ENCODE measurements at places on chromosomes 5 and 9.

- DNase-seq = no peak
Measured at GRCh38 chr5:160359816-160360215, 10.6 kb downstream of the C1QTNF2 start.

- no peak for DNase-seq
Measured at GRCh38 chr9:134185536-134186011, 21.2 kb upstream of the RNU6ATAC start.

DNA sequence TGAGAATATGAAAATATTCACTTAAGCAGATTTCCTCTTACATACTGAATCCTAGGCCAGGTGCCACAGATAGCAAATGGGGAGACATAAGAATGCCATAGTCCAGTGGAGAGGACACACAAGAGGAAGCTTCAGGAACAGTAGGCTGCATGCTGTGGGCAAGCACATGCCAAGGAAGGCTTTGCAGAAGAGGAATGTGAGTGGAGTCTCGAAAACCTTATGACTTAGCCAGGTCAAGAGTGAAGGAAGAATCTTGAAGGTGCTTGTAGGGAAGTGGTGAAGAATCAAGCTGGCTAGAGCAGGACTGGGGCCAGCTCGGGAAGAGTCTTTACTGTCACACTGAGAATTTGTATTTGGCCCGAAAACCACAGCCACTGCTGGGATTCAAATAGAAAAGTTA lies 20.4 kb downstream of the RPS23 start:
- no peak for DNase-seq

- DNase-seq = no peak
Measured at GRCh38 chr9:28031521-28032267, 458.4 kb upstream of the C9orf72 start.

DNA sequence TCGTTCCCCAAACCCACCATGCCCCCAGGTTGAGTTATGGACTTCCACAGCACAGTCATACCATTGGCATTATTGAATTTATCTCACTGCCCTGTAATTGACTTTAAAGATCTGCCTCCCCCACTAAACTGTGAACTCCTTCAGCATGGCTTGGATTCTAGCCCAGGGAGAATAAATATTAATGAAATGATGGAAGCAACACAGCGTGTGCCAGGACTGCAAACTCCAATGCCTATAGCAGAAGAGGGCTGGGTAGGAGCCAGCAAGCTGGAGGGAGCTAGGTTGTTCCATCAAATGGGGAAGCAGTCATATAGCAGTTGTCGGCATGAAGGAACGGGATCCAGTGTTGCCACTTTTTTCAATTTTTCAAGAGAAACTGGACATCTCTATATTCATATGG lies 69.0 kb upstream of the MSX2 start:
- no peak for DNase-seq

DNA sequence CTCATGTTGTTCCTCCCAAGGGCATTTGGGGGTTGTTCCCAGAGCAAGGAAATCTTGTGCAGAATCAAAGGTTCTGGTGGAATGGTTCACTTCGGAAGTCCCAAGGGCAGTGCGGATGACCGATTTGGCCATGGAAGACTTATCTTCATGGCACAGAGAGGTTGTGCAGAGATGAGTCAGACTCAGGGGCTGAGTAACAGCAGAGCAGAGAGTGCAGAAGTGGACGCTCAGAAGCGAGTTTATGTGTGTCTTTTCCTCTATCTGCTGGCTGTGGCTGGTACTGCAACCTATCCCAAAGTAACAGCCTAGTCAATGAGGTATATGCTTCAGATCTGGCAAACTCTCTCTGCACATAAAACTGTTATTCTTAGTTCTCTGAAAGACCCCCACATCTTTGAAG lies 118.1 kb downstream of the DPYSL3 start:
- DNase-seq = no peak

- no peak for DNase-seq
Measured at GRCh38 chr5:112279082-112279481, 140.0 kb downstream of the EPB41L4A start.

- DNase-seq = no peak
Measured at GRCh38 chr9:33239921-33240320, at the start of gene SPINK4. SPINK4 (plus strand) TSS chr9:33240167; CDS start chr9:33240209, 42 bp downstream.

GRCh38 chr5:90873033-90873517 lies 314.5 kb downstream of the ADGRV1 start:
- DNase-seq = no peak

DNA sequence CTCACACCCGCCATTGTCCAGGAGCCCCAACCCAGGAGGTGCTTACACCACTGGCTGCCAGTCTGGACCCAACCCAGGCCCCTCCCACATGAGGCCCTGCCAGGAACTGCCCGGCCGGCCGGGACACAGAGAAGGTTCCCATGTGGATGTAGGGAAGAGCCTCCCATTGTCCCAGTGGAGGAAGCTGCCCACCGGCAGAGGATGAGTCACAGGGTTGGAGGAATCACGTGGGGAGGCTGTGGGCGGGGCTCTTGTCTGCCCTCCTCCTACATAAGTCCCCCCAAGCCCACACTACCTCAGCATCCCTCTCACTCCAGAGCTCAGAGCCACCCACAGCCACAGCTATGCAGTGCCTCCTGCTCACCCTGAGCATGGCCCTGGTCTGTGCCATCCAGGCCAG lies 26.1 kb downstream of the PAEP start:
- DNase-seq = no peak

DNA sequence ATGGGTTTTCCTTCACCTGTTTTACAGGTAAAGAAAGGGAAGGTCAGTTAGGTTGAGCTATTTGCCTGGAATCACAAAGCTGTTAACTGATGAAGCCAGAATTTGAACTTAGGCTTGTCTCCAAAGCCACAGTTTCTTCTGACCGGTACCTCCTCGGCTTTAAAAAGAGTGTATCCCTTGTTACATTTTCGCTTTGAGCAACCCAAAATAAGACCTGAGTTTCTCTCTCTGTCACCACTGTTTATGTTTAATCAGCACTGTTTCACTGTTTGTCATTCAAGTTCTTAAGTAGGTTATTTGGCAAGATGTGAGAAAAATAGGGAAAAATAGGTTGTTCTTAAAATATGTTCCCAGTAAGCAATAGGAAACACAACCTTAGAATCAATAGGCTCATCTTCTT lies 84.6 kb downstream of the VCAN start:
- no peak for DNase-seq

DNA sequence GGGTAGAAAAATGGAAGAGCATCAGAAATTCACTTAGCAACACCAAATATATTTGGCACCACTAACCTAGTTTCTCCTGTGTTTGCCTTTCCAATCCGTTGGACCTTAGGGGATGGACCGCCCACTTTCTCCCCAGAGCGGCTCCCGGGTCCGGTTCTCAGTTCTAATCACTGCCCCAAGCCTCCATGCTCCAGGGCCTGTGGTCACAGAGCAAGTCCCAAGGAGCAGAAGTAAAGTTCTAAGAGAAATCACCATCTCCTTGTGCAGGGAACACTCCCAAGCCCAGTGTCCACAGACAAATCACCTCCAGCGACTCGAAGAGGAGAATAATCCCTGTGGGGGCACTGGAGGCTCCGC lies 728 bp upstream of the SLC1A1 start:
- no peak for DNase-seq

DNA sequence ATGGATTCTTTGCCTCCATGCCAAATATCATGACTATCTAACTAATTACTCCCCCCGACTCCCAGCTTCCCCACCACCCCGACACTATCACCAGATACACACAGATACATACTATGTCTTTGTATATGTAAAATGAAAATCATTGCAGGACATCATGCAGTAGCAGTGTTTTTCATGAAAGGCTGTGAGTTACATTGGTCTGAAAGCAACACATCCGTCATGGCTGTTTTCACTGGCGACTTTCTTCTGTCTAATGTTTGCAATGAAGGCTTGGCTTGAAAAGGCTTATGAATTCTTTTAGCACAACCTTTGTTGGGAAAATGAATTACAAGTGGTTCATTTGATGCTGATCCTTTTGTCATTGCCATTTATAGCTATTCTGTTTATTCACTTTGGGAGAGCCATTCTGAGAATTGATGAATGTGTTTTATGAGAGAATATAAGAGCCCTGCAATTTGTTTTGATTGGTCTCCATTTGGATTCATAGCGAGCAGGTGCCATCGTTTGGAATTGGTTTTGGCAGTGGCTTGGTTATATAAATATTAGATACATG lies 103.4 kb downstream of the PIP5K1B start:
- no peak for DNase-seq

DNA sequence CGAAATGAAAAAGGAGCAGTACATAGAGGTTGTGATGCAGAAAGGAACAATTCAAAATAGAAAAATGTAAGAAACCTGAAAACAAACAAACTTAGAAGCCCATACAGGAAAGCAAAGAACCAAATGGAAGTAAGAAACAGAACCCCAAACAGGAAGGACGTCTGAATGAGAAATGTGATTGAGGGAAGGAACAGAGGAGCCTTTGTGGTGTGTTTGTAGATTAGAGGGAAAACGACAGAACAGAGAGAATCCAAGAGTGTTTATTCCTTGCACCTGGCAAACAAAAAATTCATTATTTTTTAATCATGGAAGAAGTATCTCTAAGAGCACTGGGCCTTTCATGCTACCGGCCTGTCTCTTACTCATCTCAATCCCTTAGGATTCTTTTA lies 67.8 kb upstream of the ZSWIM6 start:
- DNase-seq = no peak

- DNase-seq = no peak
Measured at GRCh38 chr9:80447876-80448275, 876.1 kb downstream of the TLE4 start.

- no peak for DNase-seq
Measured at GRCh38 chr9:98378794-98379193, 123.3 kb upstream of the TBC1D2 start.

DNA sequence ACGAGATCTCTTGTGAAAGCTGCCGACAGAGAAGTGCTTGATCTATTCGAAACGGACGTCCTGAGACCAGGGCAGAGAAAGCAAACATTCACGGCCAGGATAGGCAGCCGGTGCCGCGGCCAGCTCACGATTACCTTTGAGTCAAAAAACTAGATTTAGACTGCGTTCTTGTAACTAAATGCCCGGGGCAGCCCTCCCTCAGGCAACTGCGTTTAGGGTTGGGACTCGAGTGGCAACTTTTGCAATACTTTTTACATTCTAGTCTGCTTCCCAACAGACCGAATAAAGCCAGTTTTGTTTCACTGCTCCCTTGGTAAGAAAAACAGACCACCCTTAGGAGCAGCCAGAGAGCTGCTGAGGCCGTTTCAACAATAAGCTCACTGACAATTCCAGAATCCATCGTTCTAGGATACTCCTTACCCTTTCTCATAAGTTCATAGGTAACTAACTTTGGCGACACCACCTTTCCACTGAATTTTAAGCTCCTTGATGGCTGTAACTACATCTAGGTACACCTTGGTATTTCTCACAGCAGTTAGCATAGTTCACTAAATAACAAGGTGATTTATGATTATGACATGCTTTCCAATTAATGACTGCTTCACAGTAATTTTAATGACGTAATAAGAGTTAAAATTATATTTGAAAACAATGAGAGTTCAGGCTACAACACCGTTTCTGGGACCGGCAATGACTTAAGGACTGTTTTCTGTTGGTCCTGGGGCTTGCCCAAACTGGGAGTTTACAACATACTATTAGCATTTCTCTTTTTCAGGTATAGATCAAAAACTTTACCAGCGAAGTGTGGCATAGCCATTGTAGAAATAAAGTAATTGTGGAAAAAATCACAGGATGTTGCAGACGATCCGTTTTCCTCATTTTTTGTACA lies 899 bp upstream of the RAPGEF6 start:
- DNase-seq = no peak

DNA sequence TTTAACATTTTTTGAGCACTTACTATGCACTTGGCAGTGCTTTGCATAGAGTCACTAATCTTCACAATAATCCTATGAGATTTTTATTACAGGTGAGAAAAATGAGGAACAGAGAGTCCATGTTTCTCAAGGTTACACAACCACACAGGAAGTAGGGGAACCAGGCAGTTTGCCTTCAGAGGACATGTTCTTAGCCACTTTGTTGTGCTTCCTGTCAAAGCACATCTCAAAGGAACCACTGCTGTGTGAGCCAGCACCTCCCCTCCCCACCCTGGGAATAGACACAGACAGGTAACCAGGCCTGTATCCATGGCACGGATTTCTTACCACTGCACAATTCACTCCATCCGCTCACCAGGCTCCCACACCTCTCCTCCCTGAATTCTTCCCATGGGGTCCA lies 6.3 kb upstream of the DNAJB5 start:
- DNase-seq = no peak

DNA sequence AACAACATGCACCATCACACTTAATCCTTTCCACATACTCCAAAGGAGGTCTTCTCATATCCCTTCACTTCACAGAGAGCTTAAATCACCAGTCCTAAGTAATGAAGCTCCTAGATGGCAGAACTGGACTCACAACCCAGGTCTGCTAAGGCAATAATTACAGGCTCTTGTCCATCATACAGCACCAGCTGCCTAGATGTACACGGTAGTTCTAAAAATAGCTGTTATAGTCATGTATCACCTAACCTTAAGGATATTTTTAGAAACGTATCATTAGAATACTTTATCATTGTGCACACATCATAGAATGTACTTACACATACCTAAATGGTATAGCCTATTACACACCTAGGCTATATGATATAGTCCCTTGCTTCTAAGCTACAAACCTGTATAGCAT lies 644.6 kb upstream of the RGMB start:
- DNase-seq = no peak

DNA sequence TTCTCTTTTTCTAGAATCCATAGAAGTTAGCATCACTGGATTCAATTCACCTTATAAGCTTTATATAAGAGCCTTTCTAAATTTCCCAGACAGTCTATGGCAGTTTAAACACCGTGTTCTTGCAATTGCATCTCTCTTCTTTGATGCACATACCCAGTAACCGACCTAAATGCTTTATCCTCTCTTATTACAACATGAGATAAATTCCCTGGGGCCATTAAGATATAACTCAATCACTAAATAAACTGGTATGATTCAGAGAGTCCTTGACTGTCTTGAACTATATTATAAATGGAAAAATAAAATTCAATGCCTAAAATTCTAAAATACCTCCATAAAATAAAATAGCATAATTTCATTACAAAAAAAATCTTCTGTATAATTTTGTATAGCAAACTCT lies 98.1 kb downstream of the DIRAS2 start:
- DNase-seq = no peak

- DNase-seq = no peak
Measured at GRCh38 chr9:99628285-99628684, 193.4 kb upstream of the NR4A3 start.

GRCh38 chr9:134206311-134207300 lies 42.2 kb upstream of the RNU6ATAC start:
- DNase-seq = no peak
